ENCODE measurements at places on chromosomes 7 and 10. TPM values are rescaled to one million over a fixed set of nuclear protein-coding genes. Genes with fewer than 3 reads are reported as not detected.

TRIL gene
- not detected for total RNA-seq

DNA sequence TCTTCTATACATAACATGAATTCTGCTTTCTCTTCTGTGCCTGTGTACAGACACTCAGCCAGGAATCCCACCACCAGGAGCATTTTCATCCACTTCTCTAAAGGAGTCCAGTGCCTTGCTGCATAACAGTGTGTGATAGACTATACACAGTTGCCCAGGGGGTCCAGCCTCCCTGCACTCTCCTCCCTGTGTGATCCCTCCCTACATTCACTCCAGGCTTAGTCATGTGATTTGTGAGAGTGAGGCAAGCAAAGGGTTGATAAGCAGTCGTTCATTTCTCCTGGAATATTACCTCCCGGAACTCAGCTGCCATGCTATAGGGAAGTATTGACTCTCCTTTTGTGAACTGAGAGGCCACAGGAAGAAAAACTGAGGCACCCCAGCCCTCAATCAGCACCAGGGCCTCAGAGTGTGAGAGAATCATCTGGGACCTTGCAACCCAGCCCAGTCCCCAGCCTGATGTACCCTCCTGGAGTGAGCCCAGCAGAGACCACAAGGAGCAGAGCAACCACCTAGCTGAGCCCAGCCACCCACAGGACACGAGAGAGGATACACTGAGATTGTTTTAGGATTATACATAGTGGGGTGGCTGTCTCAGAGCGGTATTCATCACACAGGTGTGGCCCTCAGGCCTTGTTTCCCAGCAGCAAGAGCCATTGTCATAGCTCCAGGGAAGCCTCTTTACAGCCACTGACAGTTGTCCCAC lies 45.0 kb upstream of the EEPD1 start:
- H3K36me3 ChIP-seq: no peaks in the 10 kb centered on the region
- H3K4me3 ChIP-seq: no peak overlapping the region
- no peaks in the 10 kb centered on the region for H3K4me1 ChIP-seq
- no peak overlapping the region for H3K27ac ChIP-seq
- no peak for DNase-seq
- no peaks in the 10 kb centered on the region for H3K27me3 ChIP-seq

ELMO1 gene
- 130 TPM for total RNA-seq

ATOH7 gene
- total RNA-seq: not detected

GRCh38 chr7:2217716-2218443 lies 14.9 kb downstream of the MAD1L1 start:
- no peak overlapping the region for H3K27ac ChIP-seq
- no peaks in the 10 kb centered on the region for H3K4me1 ChIP-seq
- H3K27me3 ChIP-seq: no peaks in the 10 kb centered on the region
- peaks cover 54% of the 10 kb centered on the region for H3K36me3 ChIP-seq
- no peak overlapping the region for H3K4me3 ChIP-seq
- DNase-seq: no peak

Measured in natural killer cell (primary cell).